ENCODE measurements at places on chromosomes 3 and 15.
A peak's percentile ranks its signal among the peaks of the same experiment; 100 is the strongest.

GRCh38 chr3:129521611-129522010, 6.8 kb upstream of the RHO start:
- no peak for DNase-seq

GRCh38 chr3:169390271-169390670, 273.2 kb downstream of the MECOM start:
- no peak for DNase-seq

DNA sequence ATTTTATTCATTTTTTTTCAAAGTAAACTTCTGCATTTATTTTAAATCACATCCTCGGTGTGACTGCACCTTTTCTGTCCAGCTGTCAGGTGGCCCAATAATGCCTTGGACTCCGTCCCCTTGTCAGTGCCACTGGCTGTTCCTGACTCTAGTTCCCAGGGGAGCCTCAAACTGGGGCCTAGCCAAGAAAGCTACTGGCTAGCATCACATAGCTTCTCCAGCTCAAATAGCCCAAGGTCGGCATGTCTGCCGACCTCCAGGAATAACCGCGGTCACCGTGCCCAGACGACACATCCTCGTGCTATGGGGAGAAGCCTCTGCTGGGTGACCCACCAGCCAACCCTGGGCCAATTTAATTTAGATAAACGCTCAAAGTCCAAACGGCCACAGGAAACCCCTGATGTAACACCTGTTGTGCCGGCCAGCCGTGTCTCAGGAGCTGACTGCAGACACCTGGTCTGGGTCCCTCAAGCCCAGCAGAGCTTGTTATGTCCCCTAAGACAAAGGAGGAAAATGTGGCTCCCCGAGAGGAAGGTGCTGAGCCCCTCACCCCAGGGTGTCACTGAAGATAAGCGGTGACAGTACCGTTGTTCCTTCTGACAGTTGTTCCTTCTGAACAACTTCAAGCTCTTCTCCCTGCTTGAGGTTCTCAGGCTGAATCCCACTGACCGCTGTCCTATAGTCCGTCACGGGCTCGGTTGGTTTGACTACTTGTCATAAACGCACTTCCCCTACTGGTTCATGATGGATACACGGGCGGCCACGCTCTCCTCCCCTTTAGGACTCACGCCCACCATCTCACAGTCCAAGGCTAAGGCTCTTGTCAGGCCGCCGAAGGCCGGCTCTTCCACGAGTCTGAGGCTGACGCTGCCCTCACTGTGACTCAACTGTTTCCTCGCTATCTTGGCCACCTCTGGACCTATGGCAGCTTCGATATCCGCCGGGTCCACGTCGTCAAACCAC, 126.2 kb downstream of the KLF13 start:
- no peak for DNase-seq

- no peak for DNase-seq
These were observed 17.1 kb downstream of the TPM1 start for GRCh38 chr15:63059573-63060216.

DNA sequence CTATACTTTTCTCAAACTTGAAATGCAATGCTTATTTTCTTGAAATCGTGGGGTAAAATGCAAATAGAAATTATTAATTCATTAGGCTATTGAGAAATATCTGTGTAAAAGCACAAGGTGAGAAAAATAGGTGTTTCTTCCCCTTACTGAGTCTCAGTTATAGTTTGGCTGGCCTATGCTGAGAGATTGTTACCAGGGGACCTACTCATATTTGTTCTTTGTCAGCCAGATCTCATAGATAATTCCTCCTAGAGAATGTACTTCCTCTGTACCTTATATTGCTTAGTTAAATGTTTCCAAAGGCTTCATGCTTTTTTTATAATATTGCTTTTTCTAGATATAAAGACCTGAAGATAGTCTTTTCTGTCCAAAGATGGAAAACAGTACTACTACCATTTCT, 60.0 kb upstream of the TRPC1 start:
- no peak for DNase-seq

DNA sequence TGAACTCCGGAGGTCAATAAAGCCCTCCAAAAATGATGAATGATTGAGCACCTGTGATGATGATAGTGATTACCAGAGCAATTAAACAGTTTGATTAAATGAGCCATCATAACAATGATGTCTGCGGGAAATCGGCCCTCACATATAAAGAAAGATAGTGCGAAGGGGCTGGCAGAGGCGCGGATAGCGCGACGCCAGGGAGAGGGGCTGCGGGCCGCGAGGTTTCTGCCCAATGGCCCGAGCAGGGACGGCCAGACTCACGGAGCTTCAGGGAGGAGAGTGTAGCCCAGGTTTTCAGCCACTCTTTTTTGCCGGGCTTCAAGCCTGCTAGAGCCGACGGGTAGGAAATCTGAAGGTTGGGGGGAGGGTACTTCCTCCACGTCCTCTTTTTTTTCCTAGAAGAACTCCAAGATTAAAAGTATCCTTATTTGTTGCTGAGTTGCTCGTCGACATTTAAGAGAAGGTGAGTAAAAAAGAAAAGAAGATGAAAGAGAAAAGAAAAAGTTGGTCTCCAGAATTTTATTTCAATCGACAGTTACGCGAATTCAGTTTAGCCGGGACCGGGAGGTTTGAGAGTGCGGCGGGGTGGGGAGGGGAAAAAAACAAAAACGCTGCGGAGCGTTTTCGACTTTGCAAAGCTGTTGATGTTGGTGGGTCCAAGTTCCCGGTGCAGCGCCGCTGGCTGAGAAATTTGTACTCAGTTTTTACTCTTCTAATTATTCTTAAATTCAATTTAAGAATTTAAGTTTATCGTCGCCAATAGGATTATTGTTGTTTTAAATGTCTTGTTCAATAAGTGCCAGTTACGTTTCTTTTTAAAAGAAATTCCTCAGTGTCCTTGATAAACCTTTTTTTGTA, 2.2 kb upstream of the MEIS2 start:
- DNase-seq, result no peak

GRCh38 chr3:172524611-172525010, 1.4 kb upstream of the TNFSF10 start:
- no peak for DNase-seq

DNA sequence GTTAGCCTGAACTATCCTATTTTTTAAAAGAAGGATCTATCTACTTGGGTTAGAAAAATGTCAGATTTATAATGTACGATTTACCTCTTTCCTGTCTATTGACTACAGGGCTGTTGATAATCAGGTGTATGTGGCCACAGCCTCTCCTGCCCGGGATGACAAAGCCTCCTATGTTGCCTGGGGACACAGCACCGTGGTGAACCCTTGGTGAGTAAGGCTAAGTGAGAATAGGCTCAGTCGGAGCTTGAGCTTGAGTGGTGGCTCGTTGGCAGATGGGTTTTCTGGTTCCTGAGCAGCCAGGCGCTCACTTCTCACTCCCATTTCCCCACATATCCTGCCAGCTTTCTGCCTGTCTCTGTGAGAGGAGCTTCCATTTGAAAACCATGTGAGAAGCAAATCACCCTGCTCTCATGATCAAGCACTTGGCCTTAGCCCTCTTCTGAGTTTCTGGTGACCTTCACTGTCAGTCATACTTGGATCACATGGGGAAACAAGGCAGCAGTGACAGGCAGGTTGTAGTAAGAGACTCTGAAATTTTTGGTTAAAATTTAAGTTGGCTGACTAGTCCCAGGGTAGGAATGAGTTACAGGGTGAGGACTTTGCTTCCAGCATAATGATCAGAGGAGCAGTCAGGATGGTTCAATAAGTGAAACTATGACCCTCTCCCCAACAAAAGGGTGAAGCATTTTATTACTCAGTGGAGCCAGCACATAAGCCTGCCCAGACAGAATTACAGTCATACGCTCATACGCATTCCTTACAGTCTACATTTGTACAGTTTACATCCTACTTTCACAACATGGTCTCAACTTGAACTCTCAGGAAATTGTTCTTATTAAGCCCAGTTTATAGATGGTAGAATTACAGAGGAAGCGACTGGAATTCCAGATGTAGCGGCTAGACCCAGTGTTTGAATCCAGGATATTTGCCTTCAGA, 18.0 kb downstream of the NIT2 start:
- no peak for DNase-seq

DNA sequence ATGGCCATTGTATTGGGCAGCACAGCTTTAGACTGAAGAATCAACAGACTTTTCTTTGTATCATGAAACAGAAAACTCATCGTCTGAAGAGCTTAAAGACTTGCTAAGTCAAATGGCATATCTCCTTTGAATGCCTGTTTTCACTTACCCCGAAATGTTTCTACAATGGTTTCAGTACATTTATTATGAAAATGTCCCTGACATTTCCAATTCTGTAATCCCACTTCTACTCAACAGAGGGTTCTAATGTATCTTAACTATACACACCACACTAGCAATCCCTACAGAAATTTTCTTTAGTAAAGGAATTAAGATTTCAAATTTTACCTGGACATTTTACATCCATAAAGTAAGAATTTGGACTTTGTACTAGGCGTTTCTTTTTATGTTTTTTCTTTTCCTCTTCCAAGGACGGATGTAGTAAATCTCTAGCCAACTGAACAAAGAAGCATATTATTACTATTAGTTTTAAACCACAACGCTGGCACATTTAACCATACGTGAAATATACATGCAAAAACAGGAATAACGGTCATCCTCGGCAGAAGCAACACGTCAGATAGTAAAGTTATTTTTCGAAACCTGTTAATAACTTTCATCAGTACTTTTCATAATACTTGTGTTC, 1.1 kb downstream of the RPS27L start:
- DNase-seq, result peak; percentile 32

All from GM13976 (cell line).